Mesothelial cell of epicardium (in vitro differentiated cells): ENCODE measurements at places on chromosomes 1 and 21.
A peak's percentile ranks its signal among the peaks of the same experiment; 100 is the strongest.

- no peak for DNase-seq
Observed at GRCh38 chr21:29669416-29669815, 270.4 kb downstream of the GRIK1 start.

DNA sequence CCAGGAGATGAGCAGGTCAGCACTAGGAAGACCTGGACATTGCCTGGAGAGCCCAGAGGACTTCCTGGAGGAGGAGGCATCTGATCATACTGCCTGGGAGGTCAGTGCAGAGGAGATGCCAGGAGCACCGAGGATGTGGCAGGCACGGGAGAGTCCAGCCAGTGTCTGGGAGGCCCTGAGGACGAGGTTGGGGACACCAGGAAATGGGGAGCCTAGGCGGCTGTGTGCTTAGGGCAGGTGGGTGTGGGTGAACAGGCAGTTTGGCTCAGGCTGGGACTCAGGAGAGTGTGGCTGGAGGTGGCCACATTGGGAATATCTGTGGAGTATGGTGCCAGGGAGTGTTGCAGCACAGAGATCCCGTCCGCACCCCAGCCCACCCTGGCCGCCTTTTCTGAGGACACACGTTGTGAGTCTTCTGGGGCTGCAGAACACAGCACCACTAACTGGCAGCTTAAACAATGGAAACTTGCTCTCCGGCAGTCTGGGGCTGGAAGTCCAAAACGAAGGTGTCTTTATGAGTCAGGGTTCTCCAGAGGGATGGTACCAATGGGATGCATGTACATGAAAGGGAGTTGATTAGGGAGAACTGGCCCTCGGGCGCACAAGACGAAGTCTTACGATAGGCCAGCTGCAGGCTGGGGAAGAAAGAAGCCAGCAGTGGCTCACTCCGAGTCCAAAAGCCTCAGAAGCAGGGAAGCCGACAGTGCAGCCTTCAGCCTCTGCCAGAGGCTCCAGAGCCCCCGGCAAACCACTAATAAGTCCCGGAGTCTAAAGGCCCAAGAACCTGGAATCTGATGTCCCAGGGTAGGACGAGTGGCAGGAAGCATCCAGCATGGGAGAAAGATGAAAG lies 58.0 kb downstream of the FAAP20 start:
- DNase-seq = no peak

DNA sequence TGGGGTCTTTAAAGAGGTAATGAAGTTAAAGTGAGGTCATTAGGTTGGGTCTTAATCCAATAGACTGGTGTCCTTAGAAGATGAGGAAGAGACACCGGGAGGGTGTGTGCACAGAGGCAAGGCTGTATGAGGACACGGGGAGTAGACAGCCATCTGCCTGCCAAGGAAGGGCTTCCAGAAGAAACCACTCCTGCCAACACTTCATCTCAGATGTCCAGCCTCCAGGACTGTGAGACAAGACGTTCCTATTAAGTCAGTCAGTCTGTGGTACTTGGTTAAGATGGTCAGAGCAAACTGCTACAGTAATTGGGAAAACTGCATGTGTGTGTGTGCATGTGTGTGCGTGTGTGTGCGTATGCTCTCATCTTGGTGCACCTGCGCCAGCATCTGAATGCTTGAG lies 77.1 kb downstream of the RYR2 start:
- DNase-seq = no peak

- no peak for DNase-seq
Observed at GRCh38 chr1:54136269-54136896, 16.4 kb downstream of the CDCP2 start.

DNA sequence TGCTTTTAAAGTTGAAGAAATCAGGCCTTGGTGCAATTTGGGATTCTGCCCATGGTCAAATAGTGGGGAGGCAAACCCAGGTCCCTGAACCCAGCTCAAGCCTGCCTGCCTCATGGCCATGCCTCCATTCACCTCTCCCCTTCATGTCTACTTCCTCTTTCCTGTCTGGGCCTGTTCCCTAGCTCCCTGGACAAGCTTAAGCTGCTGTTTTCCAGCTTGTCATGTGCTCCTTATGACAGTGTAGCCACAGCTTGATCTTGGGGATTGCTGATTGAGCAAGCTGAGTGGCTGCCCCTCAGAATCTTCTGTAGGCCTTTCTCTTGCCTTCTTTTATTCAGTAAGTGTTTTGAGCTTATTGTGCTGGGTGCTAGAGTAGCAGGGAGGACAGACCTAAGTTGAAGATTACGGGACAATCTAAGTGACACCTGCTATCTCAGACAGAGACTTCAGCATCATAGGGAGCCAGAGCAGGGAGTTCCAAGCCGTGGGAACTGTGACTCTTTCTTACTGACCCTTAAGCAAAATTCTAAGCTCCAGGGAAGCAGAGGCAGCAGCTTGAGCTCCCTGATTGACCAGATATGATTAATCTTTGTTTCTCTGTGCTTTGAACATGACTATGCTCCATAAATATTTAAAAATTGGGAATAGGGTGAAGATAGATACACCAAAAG lies 520 bp upstream of the MR1 start:
- DNase-seq = no peak

DNA sequence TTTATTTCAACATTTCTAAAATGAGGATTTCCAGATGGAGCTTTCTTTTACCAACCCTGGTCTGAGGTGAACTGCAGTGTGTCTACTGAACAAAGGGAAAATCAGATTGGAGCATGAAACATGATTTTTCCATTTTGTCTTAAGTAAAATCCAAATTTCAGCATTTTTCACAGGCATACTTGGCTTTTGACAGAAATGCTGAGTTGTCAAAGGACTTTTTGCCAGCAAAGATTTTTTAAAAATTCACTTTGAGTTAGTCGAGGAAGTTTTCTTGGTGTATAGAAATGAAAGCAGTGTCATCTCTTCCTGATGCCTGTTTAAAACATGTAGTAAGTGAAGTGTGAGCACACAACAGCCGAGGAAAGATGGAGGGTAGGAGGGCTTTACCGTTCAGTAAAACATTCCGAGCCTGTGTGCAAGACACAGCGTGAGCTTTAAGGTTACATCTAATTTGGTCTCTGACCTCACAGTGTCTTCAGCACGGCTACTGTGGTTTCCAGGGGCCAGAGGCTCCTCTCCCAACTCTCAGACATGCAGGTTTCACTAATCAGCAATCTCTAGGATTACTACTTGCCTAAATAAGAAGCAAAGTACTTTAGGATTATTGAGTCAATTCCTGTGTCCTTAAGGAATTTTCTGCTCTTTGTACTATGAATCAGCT lies 45.9 kb downstream of the SAMD13 start:
- DNase-seq = no peak

DNA sequence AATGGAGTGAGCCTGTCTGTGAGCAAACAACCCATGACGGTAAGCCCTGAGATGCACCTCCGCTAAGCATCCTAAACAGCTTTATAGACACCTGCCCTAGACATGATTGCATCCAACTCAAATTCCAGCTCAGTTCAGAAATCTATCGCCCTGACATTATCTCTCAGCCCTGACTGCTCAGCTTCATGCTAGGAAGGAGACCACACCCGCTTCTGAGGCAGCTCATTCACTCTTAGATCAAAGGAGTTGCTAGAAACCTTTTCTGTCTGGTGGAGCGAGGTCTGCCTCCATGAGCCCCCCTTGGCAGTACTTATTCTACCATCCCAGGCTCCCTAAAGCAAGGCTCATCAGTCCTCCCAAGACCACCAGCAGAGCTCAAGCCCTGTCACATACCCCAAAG lies 17.0 kb downstream of the IL10RB start:
- DNase-seq = no peak

DNA sequence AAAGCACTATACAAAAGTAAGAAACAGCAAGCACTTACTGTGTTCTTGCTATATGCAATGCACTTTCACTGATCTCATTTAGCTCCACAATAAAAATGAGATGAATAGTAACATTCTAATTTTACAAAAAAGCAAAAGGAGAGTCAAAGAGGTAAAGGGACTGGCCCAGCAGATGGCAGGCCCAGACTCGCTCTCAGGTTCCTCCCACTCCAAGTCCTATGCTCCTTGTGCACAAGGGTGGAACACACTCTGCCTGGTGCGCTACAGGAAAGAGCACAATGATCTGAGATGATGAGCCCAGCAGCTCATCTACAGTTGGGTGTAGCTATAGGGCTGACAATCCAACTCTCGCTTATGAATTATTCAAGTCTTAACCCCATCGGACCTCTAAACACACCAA lies 94.1 kb upstream of the LYST start:
- no peak for DNase-seq

GRCh38 chr1:154221278-154222001 lies 685 bp downstream of the UBAP2L start:
- DNase-seq = peak; percentile 73

GRCh38 chr1:165287781-165288180 lies 68.7 kb downstream of the LMX1A start:
- DNase-seq = no peak

GRCh38 chr21:34702341-34703170 lies 33.8 kb downstream of the CLIC6 start:
- no peak for DNase-seq

GRCh38 chr1:201265756-201266155 lies 17.6 kb upstream of the PKP1 start:
- no peak for DNase-seq

DNA sequence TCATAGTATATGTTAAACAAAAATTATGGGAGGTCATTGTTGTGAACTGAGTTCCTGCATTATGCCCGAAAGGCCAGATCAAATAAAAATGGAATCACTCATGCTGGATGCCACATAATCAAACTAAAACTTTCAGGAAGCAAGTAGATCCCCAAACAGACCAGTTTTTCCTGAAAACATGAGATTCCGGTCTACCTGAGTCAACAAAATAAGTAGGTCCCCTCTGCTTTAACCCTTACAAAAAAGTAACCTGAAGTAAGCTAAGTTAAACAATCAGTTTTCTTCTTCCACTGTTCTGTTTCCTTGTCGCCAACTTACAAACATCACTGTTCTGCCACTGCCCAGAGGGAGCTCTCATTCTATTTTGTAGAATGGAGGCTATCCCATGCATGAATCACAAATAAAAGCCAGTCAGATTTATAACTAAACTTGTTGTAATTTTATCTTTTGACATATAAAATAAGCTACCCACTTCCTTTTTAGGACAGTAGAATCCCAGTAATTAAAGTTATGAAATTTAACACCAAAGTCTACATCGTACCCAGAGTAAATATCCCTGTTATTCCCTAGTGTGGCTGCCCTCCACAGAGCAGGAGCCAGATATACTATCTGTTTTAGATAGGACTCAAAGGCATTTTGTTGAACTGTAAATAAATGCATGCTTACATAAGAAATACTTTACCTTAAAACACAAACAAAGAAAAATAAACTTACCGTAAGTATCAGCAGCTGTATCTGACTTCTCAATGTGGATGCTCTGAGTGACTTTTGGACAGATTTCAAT lies 149.4 kb downstream of the TIAM1 start:
- no peak for DNase-seq

DNA sequence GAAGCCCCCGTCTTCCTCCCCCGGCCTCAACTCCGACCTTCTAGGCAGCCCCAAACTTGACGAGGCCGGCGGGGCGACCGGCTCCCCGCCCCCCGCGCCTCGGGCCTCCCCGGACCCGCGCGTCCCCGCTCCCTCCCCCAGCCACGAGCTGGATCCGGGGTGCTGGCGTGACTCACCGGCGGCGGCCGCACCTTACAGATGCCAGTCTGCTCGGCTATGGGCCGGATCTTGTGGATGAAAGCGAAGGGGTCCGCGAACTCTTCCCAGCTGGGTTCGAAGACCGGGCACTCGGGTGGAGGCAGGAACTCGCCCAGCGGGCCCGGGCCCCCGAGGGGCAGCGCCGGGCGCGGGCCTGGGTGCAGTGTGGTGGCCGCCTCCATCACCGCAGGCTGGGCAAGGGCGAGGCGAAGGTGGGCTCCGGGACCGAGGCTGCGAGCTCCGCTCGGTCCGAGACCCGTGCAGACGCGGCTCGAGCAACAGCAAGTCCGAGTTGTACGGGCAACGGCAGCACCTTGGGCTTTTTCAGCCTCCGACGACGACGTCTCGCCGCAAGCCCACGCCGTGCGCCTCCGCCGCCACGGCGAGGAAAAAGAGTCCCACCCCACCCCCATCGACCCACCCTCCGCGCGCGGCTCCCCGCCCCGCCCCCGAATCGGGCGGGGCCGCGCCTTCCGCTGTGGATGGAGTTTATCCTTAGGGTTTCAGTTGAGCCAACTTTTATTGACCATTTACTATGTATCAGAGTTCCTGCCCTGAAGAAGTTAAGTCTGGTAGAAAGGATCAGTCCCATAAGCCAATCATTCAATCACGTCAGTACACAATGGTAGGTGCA lies at the start of gene KDM5B:
Gene KDM5B (minus strand): TSS at position 496 of the 832 bp plus-strand sequence. CDS start 116 bp downstream, at position 380.
- DNase-seq = peak; percentile 73

GRCh38 chr1:116755066-116755465 lies 836 bp downstream of the CD2 start:
- no peak for DNase-seq

GRCh38 chr1:162011337-162012012 lies 12.2 kb downstream of the OLFML2B start:
- DNase-seq = no peak

GRCh38 chr1:153977250-153978240 lies at the start of gene JTB:
Gene JTB, minus strand, starts transcription at chr1:153977674. Its CDS starts 422 bp downstream, at chr1:153977252.
- DNase-seq = peak; percentile 82

GRCh38 chr1:33339413-33339812 lies 18.5 kb upstream of the A3GALT2 start:
- DNase-seq = no peak

DNA sequence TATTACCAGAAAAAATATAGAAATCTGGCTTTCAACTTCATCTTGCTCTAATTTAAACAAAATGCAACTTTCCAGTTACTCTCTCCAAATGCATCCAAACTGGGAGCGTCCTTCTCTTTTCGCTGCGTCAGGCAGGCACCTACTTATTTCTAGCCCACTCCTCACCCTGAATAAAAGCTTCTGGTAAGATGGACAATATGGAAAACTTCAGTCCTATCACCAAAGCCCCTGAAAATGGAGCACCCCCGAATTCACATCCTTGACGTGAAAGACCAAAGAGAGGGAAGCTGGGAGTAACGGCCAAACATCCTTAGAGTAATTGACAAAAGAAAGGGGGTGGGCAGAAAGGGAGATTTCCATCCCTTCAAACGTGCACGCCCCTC lies 5.5 kb upstream of the PROX1 start:
- no peak for DNase-seq

GRCh38 chr1:248821101-248821500 lies 4.6 kb downstream of the SH3BP5L start:
- no peak for DNase-seq

GRCh38 chr1:28078262-28078661 lies 10.1 kb downstream of the EYA3 start:
- DNase-seq = no peak

DNA sequence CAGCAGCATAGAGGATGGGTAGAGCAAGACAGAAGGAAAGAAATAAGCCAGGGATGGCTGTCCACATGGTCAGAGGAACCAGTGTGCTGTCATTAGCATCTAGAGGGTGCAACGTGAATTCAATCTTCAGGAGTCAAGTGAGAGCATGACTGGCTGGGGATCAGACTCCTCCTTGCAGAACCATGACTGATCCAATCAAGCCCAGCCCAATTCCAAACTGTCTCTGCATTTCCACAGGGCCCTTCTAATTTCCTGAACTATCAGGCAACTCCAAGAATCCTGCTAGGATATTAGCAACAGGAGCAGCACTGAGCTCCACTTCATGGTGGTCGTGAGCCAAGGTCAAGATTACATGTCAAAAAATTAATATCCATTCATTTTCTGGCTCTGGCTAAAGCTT lies 166.8 kb upstream of the CAMK1G start:
- DNase-seq = no peak

GRCh38 chr1:121519042-121519755 lies 334.4 kb downstream of the SRGAP2C start:
- peak; percentile 62 for DNase-seq

GRCh38 chr1:36576118-36576517 lies 93.4 kb upstream of the CSF3R start:
- peak; percentile 58 for DNase-seq

- DNase-seq = no peak
Observed at GRCh38 chr1:18644013-18644399, 13.4 kb downstream of the PAX7 start.

- no peak for DNase-seq
Observed at GRCh38 chr1:235513495-235514366, 9.5 kb upstream of the B3GALNT2 start.
